ENCODE measurements at places on chromosomes 1 and 21.

- no peak for DNase-seq
Measured at GRCh38 chr1:31122101-31122735, 56.7 kb upstream of the PUM1 start.

- DNase-seq = no peak
Measured at GRCh38 chr1:13581446-13581845, 2.2 kb upstream of the PDPN start.

DNA sequence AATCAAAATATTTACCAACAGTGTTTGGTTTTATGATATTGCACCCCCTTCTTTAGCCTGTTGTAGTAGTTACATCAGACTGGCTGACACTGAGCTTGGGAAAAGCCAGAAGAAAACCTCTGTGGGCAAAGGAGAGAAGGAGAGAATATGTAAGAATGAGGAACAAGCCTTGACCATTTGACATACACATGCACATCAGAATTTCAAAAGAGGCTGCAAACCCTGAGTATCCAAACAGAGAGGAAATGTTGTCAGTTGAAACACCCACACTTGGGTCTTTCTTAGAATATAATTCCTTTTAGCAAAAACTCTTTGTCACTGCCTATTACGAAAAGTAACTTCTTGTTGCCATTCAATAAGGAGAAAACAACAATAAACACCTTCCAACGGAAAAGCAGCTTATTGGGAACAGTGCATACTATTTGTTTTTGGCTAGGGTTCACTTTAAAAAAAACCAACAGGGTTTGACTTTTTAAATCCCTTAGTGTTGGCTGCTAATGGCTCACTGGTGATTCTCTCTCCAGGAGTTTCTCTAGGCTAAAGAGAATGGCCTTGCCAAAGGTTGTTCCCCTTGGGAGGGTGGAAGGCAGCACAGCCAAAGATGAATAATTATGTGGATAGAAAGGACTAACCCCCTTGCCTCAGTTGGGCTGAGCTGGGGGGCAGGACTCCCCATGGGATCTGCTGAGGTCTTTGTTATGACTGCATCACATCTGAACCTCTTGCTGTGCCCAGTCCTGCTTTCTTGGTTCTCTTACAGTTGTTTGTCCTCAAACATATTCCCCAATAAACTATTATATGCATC lies 48.9 kb downstream of the GORAB start:
- DNase-seq = no peak

DNA sequence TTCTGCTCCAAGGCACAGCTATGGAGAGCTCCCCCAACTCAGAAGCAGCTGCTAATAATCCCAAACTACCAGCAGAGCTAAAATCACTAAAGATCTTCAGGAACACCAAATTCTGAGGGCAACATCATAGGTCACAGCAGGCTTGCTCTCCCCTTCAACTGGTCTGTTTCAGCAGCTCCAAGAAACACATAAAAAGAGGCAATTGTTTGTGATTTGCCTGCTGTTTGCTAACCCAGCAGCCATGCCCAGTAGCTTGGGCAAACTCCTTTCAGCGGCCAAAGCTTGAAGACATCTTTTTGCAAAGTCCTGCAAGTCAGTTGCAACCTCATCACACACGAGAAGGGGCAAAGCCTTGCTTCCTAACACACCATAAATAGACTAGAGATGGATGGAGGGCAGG lies 8.9 kb downstream of the ERI3 start:
- DNase-seq = no peak

DNA sequence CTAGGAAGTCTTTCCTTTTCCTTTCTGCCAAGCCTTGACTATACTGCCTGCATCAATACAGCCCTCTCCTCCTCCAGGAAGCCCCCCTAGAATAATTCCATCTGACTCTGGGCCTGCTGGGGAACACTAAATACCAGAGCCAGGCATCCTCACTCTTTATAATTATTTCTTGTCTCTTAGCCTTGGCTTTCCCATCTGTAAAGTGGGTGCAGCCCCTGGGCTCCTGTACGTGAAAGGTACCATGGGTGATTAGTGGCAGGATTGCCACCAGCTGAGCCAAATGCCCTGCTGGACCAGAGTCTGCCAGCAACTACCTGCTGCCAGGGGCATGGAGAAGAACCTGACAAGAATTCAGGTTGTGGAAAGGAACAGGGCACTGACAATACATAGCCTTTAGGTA lies 58.7 kb downstream of the LGR6 start:
- DNase-seq = no peak

DNA sequence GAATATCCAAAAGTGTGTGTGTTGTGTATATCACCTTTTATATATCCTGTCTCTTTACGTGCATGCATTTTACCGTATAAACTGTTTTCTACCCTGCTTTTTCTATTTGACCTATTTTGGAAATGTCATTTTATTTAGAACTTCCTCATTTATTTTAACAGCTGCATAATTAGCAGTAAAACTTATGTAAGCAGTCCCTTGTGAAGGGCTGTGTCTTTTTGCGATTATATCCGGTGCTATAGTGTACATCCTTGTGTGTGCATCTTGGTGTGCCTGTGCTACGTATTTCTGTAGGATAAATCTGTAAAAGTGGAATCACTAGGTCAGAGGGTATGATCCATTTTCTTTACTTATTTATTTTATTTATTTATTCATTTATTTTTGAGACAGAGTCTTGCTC lies 7.2 kb downstream of the LGALS8 start:
- DNase-seq = no peak

- DNase-seq = no peak
Measured at GRCh38 chr1:3650248-3651025, 534 bp upstream of the WRAP73 start.

DNA sequence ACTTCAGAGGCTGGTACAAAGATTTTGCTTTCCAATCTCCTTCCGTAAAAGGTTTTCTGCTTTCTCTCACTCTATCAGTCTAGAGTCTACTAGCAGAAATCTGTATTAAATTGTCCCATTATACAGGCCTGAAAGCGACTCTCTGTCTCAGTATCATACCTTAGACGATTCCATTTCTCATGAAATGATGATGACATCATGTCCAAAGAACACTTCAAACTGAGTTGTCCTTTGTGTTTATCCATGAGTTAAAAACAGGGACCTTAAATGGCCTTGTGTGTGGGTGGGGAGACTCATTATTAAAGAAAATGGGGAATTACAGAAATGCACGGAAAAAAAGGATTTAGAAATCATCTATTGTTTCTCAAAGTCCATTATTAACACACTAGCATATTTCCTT lies 21.0 kb upstream of the SLC44A3 start:
- DNase-seq = no peak

GRCh38 chr1:25128121-25128621 lies 104.1 kb downstream of the SYF2 start:
- no peak for DNase-seq

DNA sequence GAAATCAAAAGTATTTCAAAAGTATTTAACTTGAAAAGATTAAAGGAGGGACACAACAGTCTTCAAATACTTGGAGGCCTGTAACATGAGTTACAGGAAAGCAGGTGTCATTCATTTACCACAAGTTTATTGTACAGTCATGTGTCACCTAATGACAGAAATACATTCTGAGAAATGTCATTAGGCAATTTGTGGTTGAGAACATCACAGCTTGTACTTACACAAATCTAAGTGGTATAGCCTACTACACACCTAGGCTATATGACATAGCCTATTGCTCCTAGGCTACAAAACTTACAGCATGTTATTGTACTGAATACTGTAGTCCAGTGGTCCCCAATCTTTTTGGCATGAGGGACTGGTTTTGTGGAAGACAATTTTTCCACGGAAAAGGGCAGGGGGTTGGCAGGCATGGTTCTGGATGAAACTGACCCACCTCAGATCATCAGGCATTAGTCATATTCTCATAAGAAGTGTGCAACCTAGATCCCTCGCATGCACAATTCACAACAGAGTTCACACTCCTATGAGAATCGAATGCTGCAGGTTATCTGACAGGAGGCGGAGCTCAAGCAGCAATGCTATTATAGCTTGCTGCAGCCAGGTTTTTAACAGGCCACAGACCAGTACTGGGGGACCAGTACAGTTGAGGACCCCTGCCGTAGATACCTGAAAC lies 25.0 kb upstream of the PHTF1 start:
- DNase-seq = no peak

- peak; percentile 3 for DNase-seq
Measured at GRCh38 chr21:21715266-21715969, 717.2 kb downstream of the NCAM2 start.

DNA sequence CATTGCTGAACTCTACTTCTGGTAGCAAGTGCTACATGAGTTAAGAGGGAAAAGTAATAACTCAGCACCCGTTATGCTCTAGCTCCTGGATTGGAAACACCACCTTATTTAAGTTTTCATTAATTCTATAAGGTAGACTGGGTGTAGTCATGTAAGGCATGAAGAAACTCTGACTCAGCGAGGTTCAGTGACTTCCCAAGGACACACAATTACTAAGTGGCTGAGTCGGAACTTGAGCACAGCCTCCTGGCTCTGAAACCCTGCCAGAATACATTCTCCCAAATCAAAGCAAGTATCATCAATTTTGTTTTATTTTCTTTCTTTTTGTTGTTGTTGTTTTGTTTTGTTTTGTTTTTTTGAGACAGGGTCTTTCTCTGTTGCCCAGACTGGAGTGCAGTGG lies 29.1 kb upstream of the SCCPDH start:
- peak; percentile 48 for DNase-seq

GRCh38 chr1:22323846-22324504 lies 127.7 kb upstream of the ZBTB40 start:
- no peak for DNase-seq

DNA sequence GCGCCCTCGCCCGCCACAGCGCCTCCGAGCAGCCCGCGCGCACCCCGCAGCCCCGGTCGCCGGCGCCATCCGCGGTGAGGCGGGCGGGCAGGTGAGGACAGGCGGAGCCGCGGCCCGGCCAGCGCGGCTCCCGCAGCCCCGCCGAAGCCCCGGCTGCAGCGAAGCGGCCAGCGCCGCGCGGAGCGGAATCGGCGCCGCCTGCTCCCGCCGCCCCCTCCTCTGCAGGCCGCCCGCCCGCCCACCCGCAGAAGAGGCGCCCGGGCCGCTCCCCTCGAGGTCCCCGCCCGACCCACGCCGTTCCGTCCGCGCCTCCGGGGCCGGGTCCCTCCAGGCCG lies 1.3 kb downstream of the PRDM16 start:
- no peak for DNase-seq

GRCh38 chr1:27872059-27872801 lies at the start of gene THEMIS2:
Gene THEMIS2 (plus strand): TSS chr1:27872544. CDS start chr1:27872572, 28 bp downstream.
- peak; percentile 23 for DNase-seq

DNA sequence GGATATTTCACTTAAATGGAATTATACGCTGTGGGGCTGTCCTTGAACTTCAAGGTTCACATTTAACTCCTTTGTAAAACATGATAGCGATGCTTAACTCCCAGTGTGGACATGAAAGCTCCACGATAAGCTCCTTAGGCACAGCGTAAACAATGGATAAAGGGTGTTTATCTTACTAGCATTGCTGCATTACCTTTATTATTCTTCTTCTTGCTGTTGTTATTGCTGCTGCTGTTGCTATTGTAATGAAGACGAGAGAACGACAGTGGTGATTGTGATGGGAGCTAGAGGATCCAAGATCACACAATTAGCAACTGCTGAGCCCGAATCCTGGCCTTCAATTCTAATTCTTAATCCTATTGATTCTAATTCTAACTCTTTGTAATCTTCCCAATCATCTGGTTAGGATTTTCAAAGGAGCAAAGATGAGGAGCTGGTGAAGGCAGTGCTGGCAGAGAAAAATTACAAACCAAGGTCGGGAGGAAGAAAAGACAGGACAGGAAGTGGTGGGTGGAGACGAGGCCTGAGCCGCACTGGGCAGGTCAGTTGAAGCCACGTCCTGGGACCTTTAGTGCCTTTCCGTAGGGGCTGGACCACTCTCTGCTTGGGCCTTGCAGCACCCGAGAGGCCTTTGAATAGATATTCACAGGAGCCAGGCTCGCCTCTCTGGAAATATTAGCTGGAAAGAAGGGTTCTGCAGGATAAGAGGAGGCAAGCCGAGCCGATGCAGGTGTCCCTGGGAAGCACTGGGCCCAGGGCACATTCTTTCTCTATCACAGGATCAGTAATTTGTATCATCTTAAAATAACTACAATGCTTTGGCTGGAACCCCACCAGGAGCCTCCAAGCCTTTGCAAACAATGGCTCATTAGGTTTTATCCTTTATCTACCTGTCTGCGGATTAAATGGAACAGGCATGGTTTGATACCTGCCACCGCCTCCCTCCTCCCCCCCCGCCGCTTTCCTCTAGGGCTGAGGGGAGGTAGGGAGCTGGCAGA lies 571.6 kb downstream of the AJAP1 start:
- no peak for DNase-seq

- no peak for DNase-seq
Measured at GRCh38 chr1:208737161-208737560, 493.0 kb upstream of the PLXNA2 start.

- DNase-seq = no peak
Measured at GRCh38 chr21:44499211-44499560, 40.8 kb downstream of the KRTAP10-1 start.

GRCh38 chr1:55827350-55827749 lies 612.2 kb upstream of the USP24 start:
- DNase-seq = peak; percentile 46

GRCh38 chr1:226949401-226949800 lies 9.3 kb downstream of the COQ8A start:
- DNase-seq = no peak

- no peak for DNase-seq
Measured at GRCh38 chr21:33067043-33067442, 2.9 kb upstream of the OLIG1 start.

DNA sequence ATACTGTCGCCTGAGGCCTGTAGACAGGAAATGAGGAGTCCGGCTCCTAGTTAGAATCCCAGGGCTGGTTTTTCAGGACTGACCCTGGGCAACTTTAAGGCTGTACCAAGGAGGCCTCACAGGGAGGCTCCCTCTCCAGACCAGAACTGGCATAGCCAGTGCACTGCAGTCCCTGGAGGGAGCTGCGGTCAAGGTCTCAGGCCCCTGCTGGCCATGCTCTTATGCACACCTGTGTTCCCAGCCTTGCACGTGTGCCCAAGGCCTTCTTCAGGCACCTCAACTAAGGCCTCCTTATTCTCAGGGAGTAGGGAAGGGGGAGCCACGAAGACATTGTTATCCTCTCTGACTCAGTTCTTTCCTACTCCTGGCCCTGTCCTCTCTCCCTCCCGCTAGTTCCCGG lies 22.0 kb upstream of the IFNAR1 start:
- peak; percentile 6 for DNase-seq

- DNase-seq = no peak
Measured at GRCh38 chr1:228084797-228085196, 2.3 kb downstream of the ARF1 start.

DNA sequence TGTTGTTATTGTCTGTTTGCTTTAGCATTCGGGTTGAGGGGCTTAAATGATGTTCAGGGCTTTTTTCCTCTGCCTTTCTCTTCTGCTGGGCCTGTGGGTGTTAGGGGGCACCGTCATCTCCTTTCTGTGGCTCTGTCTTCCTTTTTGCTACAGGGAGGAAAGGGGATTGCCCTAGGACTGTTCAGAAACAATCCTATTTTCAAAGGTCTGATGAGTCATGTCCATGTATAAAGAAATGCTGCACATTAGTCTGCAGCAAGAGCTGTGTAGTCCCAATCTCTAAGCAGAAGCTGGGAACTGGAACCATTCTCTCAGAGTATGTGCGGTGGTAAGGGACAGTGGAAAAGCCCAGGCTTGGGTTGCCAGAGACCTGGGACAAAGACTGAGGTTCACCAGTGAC lies 462.3 kb downstream of the OMA1 start:
- DNase-seq = no peak

All from PC-3 (cell line).